Skeletal muscle cell (primary cell): ENCODE measurements at places on chromosomes 1 and 21.

DNA sequence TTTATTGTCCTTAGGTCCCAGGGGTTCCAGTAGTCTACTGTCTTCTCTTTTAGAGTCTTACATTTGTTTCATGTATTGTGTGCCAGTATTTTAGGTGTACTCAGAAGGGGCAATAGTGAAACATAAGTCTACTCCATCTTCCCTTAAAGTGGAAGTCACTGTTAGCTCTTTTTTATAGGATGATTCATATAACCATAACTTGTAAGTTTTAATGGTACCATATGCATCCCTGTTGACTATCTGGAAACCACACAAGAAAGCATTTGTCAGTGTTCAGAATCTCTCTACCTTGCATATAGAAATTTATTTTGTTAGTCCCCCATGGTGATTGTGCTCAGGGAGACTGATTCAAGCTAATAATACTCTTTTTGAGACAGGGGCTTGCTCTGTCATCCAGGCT lies 149.9 kb downstream of the HS2ST1 start:
- DNase-seq, result no peak

DNA sequence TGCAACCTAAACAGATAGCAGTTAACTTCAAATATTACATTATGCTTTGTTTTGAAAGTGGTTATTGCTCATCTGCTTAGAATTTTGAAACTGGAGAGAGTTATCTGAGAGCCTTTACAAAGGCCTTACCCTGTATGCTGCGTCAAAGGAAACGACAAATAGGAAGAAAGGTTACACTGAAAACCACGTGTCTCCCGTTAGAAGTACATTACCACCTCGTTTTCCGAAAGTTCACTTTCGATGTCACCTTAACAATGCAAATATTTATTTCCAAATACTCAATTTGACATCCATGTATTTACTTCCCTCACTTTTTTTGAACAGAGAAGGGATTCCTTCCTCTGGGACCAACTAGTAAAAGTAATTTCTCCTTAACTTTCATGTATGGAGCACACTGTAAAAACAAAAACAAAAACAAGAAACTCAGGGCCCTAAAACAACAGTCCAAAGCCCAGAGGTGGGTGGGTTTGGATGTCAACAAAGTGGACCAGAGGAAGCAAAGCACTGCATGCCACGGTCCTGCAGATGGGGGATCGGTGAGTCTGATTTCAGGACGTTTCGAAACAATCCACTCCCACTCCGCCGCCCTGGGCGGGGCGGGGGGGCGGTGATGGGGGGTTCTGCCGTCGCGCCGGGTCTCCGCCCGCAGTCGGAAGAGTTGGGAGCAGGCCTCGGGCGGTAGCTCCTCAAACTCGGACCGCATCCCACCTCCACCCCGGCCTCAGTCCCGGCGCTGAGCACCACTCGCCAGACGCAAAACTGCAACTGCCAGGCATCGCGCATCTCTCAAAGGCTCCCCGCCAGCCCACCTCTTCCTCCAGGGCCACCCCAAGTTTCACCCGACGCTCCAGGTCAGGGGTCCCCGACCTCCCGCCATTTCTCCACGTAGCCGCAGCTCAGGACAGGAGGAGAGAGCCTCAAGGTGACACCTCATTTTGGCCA lies 841 bp downstream of the ADSS2 start:
- DNase-seq, result peak; percentile 48

DNA sequence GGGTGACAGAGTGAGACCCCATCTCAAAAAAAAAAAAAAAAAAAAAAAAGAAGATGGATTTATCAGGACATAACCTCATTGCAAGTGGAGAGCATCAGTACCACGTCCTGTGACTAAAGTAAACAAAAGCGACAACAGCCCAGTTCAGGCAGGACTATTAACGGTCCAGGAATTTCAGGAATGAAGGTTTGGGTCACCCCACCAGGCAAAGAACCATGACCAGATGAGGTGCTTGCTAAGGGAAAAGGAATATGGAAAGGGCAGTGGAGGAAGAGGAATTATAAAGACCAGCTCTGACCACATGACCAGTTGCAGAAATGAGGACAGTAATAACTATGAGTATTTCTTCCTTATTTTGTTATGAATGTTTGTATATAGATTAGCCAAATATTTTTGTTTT lies 35.4 kb upstream of the EIF4G3 start:
- no peak for DNase-seq

DNA sequence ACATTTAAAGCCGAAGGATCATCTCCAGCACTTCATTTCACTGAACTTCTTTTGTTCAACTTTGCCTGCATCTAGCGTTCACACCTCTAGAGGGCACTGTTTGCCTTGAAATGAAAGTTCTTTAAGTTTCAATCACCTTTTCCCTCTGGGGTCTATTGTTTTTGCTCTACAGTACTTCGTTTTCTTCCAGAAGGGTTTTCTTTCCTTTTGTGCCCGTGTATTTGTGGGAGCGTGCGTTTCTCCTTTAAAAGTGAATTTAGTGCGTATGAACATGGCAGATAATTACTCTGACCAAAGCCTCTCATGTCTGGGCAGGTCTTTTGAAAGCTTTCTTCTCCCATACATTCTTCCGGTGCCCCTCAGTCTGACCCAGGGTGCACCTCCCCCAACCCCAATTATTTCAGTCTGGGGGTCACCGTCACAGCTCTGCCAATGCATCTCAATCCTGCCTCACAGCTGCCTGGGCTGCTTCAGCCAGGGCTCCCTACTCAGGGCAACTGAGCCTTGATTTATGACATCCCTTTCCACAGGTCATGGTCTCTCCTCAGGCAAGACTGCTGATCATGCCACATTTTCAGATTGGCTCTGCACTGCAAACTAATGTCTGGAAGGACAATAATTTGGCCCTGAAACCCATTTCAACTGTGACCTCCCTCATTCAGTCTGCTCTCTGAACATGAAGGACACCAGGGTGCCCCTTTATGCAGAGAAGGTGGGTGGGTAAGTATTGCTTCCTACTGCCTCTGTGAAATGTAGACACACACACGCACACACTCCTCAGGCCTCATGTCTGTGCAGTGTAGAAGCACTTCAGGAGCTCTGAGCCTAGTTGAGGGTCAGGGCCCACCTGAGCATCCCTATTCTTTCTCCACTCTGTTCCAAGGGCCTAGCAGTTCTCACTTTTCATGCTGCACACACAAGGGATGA lies 88.6 kb downstream of the NUF2 start:
- DNase-seq, result peak; percentile 11

- no peak for DNase-seq
Measured at GRCh38 chr1:11144570-11145256, 44.4 kb upstream of the ANGPTL7 start.

DNA sequence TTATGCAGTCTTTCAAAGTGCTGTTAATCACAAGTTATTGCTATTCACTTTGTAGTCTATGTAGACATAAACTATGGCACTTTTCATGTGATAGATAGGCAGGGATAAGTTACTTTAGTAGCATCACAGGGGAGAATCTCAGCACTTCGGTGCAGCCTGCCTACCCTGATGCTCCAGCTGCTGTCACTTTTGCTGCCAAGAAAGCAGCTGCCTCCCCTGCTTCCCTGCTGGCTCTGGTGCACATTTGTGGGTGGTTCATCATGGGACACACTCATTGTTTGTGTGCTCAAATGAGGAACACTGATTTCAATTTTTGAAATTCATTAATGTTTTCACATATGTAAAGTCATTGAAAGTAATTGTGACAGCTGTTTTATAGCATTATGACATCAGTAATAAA lies 272.6 kb downstream of the S1PR1 start:
- DNase-seq, result no peak

- DNase-seq, result no peak
Measured at GRCh38 chr1:24591781-24592180, 35.9 kb downstream of the NCMAP start.

GRCh38 chr1:64875606-64876005 lies 90.7 kb downstream of the JAK1 start:
- DNase-seq, result no peak

- DNase-seq, result no peak
Measured at GRCh38 chr1:101178688-101179491, 57.9 kb upstream of the S1PR1 start.

- DNase-seq, result no peak
Measured at GRCh38 chr1:45097944-45098343, 85.9 kb downstream of the UROD start.

- DNase-seq, result peak; percentile 43
Measured at GRCh38 chr21:14864211-14865021, 200.4 kb downstream of the NRIP1 start.

DNA sequence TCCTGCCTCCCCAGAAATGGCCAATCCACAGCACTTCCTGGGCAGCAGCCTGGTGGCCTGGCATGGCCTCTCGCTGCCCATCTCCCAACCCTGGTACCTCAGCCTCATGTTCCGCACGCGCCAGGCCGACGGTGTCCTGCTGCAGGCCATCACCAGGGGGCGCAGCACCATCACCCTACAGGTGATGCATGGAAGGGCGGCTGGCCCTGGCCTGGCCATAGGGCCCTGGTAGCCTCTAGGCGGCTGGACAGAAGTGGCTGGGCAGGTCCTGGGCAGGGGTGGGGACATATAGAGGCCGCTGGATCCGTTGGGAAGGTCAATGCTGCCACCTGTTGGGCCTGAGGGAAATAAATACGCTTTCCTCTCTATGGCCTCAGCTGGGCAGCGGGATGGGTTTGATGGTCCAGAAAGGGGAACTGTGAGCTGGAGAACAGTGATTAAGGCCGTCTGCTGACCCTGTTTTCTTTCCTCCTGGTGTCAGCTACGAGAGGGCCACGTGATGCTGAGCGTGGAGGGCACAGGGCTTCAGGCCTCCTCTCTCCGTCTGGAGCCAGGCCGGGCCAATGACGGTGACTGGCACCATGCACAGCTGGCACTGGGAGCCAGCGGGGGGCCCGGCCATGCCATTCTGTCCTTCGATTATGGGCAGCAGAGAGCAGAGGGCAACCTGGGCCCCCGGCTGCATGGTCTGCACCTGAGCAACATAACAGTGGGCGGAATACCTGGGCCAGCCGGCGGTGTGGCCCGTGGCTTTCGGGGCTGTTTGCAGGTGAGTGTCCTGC lies 14.4 kb downstream of the CELSR2 start:
- DNase-seq, result no peak

- DNase-seq, result no peak
Measured at GRCh38 chr21:41764558-41765419, 2.1 kb downstream of the RIPK4 start.

- no peak for DNase-seq
Measured at GRCh38 chr1:201774224-201774982, 54.6 kb upstream of the IPO9 start.

- DNase-seq, result no peak
Measured at GRCh38 chr1:234397732-234398131, 24.5 kb downstream of the COA6 start.

DNA sequence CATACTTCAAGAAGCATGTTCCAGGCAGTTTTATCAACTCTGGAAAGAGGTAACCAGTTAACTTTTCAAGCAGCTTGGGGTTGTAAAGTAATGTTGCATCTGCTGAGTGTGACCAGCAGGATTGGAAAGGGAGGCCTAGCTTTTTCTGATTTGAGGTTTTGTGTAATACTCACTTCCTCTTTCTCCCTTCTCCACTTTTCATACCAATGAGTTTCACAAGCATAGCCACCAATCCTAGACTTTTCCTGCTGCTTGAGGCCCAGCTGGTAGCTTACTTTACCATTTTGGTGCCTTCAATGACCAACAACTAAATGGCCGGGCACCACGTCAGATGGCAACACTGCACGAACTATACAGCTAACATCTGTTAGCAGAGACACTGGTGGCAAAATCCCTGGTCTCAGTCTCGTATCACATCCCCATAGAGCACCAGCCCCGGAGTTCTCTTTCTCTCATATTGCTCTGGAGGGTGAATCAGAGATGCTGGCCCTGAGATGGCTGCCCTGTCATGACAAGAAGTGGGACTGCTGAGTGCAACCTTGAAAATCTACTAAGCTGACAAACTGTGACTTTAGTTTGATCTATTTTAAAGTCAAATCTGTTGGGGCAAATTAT lies 14.8 kb upstream of the GPR88 start:
- no peak for DNase-seq

- no peak for DNase-seq
Measured at GRCh38 chr1:31218705-31219104, 21.0 kb downstream of the NKAIN1 start.

GRCh38 chr1:21539933-21540332 lies 30.7 kb downstream of the ALPL start:
- no peak for DNase-seq

DNA sequence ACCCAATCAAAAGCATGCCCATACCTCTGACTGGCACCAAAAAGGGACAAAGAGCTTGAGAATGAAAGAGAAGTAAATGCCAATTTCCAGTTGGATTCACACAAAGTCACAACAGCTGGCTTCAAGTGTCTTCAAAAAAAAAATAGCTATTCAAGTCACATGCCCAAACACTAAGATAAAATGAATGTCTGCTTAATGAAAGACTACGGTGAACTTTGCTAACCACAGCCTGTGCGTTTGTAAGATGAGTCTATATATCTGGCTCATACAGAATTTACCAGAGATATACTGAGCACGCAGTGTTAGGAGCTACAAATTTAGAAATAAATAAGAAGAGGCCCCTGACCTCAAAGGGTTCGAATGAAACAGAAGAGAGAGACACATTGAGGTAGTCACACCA lies 73.2 kb downstream of the DAB1 start:
- no peak for DNase-seq

GRCh38 chr21:32132881-32133280 lies 146.0 kb downstream of the MIS18A start:
- DNase-seq, result no peak

GRCh38 chr1:176989023-176989422 lies 175.5 kb downstream of the ASTN1 start:
- no peak for DNase-seq

- no peak for DNase-seq
Measured at GRCh38 chr1:30409476-30410152, 313.8 kb downstream of the MATN1 start.

- no peak for DNase-seq
Measured at GRCh38 chr1:37861151-37861550, 1.8 kb upstream of the MTF1 start.

- no peak for DNase-seq
Measured at GRCh38 chr1:26686795-26687194, 9.0 kb upstream of the ARID1A start.

- no peak for DNase-seq
Measured at GRCh38 chr21:26752849-26753248, 92.4 kb downstream of the ADAMTS1 start.

DNA sequence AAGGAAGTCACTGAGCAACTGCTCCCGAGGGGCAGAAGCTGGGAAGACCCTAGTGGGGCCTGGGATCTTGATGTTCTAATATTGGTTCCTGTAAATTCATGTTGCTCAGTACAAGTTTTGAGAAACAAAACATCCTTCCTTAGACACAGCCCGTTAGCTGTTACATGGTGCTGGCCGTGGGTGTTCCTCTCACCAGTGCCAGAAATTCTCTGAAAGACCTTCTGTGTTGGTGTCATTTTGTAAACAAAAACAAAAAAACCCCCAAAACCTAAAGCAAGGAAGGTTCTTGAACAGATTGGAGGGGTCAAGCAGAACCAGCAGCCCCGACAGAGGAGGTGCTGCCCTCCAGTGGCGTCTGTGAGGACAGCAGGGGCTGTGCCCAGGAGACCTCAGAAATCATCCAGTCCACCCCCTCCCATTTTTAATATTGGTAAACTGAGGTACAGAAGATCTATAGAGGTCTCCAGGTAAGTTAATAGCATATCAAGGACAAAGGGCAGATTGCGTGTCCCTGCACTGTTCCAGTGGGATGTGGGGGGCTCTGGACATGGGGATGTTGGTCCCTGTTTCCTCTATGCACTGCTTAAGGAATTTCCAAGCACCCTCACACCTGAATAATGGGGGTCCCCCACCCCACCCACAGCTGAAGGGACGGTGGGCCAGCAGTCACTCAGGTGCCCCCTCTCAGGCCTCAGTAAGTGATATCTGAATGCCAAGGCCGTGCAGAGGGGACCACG lies 38.2 kb downstream of the SLC2A7 start:
- no peak for DNase-seq

GRCh38 chr1:118104951-118105350 lies 80.1 kb downstream of the SPAG17 start:
- DNase-seq, result no peak
